ENCODE measurements at places on chromosomes 7 and 10.

DNA sequence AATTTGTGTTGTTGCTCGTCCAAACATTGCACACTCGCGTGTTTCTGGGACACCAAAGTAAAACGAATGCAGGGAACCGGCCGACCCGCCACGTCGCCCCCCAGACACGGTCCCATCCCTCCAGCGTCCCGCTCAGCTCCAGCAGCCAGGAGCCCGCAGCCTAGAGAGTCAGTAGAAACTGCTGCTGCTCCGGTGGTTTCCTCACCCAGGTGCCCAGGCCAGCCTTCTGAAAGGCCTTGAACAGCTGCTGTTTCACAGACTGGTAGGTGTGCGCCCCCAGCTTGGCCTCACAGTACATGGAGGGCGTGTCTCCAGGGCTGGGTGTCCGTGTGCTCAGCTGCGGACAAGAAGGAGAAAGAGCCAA is 126.8 kb downstream of the WDR37 start:
- DNase-seq, result no peak

- peak; percentile 73 for DNase-seq
These were observed 1.2 kb downstream of the KLF6 start for GRCh38 chr10:3783682-3784432.

DNA sequence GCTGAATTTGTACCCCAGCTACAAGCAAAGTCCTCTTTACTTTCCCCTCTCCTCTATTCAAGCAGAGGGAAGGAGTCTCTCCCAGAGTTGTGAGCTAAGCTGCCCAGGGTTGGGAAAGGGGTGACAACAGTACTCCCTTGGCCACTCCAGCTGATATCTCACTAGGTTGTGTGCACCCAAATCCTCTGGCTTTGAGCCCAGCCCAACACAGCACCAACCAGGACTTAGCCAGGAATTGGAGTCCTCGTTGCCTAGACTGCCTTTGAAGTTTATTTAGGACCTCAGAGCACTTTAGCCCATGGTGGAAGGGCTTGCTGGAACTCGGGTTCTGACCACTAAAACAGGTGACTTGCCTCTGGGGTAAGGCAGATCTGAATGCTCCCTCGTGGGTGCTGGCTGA is 35.7 kb upstream of the DYNC1I1 start:
- DNase-seq, result no peak

DNA sequence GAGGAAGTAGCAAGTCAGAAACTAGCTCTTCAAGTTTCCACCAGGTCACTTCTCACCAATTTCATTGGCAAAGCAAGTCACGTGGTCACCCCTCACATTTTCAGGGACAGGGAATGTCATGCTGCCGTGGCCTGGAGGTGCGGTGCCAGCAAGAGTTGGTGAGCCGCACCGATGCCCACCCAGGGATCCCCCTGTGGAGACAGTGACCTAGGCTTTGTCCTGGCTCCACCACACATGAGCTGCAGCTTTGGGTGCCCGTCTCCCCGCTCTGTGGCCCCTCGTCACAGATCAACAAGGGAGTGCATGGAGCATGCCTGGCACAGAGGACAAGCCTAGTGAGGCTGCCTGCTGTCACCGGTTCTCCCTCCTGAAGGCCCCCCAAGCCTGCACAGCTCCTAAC is 226.7 kb upstream of the PPP2R2D start:
- DNase-seq, result no peak

GRCh38 chr10:13776861-13777311 is 190.1 kb downstream of the PRPF18 start:
- DNase-seq, result no peak

DNA sequence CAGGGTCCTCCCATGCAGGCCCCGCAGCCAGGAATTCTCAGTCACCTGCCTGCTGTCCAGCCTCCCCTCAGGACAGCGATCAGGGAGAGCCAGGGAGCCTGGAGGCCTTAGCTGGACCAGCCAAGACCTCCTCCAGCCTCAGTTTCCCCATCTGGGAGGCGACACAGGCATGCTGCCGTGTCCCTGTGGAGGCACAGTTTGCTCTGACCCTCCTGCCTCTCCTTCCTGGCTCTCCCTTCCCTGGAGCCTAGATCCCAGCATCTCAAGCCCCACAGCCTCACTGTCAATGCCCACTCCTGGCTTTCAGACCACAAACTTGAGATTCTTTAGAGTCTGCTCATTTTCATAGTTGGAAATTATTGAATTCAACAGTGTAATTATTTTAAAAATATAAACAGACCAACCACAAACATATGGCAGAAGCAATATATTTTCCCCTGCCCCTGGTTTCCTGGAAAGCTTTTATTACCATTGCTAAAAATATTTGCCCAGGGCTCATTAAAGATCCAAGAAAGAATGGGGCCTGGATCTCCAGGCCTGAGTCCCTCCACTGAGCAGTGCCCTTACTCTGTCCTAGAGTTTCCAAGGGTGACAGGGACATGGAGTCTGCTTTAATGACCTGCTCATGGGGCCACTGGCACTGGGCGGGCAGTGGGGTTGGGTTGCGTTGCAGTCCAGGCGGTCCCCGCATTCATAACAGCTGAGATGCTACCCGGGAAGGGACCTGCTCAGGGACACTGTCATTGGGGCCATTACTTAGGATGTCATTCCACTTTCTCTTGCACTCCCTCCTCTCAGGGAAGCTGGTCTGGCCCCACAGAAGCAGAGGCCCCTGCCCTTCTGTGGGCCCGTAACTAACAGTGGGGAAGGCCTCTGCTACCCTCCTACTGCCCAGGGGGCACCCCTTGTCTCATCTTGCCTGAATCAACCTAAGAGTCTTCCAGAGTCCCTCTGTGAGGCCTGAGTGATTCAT is 81.6 kb upstream of the CHST15 start:
- no peak for DNase-seq

- no peak for DNase-seq
These were observed 21.8 kb downstream of the AKR1E2 start for GRCh38 chr10:4847561-4848355.

All from CD4-positive, alpha-beta T cell treated with Interleukin-17A for 1 hour (primary cell).